ENCODE measurements at places on chromosomes 16 and 17.
A peak's percentile ranks its signal among the peaks of the same experiment; 100 is the strongest.

GRCh38 chr16:73092236-73092781, 44.4 kb upstream of the ZFHX3 start:
- no peak for DNase-seq

DNA sequence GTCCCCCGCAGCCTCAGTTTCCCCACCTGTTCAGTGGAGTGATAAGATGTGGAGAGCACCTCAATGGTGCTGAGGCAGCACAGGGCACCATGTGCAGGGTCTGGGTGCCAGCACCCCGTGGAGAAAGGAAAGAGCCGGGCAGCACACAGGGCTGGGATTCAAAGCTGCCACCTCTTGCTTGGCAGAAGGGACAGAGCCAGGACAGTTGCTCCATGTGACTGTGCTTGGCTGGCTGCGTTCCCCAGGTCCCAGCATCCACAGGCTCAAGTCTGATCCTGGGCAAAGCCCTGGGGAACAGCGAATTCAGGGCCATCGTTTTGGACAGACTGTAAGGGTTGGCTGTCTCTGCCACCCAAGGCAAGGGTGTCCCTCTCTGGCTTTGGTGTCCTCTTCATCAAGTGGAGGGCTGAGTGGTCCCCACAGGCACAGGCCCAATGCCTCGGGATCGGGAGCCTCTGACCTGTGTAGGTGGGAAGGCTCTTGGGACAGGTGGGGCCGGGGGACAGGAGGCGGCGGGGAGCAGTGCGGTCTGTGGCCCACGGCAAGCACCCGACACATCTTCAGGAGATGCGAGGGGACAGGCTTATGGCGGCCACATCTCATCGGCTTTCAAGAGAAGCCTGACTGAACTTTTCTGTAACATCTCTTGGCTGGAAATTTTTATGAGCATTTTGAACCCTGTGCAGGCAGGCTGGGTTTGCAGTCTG, 8.5 kb downstream of the ZNF469 start:
- DNase-seq, result no peak

DNA sequence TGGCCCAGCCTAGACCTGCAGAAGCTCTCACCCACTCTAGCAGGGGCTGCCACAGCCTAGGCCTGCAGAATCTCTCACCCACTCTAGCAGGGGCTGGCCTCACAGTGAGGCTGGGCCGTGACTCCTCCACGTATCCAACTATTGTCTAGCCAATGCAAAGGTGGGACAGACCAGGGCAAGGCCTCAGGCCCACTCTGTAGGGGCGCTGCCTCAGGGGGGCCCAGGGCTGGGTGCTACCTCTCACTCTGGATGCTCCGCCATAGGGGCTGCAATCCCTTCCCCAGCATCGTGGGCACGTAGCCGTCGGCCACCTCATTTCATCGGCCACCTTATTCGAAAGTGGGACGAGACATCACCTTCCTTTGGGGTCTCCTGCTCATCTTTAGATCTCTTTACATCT, 51.7 kb downstream of the RPH3AL start:
- DNase-seq, result no peak

DNA sequence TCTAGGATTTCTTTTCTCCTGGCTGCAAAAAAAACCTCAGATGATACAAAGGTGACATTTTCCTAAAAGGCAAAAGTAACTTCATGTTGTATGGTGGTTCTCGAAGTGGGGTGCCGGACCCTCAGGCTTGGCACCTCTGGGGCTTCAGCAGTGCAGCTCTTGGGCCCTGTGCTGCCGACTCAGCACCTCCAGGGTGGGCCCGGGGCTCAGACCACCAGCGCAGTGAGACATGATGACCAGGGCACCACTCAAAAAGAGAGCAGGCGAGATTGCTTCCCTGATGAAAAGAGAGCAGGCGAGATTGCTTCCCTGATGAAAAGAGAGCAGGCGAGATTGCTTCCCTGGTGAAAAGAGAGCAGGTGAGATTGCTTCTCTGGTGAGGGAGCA, 98.7 kb upstream of the ZNF750 start:
- DNase-seq, result no peak

DNA sequence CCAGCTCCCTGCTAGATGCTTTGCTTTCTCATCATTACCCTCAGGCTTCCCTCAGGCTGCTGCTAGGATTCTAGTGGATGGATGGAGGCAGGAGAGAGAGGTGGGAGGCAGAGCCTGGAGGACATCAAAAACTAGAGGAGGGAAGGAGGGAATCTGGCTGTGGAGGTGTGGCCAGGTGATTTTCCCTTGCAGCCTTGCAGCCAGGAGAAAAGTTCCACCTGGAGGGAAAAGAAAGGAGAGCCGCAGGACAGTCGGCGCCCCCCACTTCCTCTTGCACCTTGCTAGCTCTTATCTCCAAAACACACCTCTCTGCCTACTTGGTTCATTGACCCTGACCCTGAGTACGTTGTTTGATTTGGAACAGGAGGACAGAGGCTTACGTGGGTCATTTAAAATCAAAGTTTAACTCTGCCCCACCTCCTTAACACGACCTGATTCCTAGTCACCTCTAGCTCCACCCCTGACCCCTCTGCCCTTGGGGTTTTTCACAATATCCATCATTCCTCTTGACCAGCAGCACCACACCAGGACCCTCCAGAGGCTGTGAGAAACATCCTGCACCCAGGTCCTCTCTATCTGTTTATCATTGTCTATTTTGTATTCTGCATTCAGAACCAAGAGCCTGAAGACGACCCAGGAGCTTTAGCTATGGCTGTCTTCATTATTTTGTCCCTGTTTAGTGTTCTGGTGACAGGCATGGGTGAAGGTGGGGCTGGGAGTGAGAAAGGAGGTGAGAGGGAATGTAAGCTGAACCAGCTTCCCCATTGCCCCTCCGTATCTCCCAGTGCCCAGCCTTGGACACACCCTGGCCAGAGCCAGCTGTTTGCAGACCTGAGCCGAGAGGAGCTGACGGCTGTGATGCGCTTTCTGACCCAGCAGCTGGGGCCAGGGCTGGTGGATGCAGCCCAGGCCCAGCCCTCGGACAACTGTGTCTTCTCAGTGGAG, 15.9 kb downstream of the AOC3 start:
- DNase-seq, result no peak

- peak; percentile 22 for DNase-seq
Measured at GRCh38 chr16:81730090-81731051, 48.7 kb upstream of the PLCG2 start.

DNA sequence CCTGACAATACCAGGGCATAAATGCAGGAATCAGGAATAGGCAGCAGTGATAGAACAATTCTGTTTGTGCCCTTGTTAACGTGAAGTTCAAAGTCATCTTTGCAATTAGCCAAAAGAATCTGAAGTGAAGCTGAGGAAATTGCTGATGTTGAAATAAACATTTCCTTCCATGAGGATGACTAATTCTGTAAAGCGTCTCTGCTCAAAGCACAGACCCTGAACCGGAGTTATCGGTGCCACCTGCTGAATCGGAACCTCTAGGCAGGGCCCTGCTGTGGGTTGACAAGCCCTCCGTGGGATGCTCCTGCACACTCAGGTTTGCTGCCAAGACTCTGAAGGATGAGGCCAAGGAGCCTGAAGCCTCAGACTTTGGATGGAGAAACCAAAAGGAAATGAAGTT, 37.0 kb upstream of the CDH1 start:
- no peak for DNase-seq

GRCh38 chr17:6046931-6047330, 23.2 kb upstream of the WSCD1 start:
- DNase-seq, result no peak

DNA sequence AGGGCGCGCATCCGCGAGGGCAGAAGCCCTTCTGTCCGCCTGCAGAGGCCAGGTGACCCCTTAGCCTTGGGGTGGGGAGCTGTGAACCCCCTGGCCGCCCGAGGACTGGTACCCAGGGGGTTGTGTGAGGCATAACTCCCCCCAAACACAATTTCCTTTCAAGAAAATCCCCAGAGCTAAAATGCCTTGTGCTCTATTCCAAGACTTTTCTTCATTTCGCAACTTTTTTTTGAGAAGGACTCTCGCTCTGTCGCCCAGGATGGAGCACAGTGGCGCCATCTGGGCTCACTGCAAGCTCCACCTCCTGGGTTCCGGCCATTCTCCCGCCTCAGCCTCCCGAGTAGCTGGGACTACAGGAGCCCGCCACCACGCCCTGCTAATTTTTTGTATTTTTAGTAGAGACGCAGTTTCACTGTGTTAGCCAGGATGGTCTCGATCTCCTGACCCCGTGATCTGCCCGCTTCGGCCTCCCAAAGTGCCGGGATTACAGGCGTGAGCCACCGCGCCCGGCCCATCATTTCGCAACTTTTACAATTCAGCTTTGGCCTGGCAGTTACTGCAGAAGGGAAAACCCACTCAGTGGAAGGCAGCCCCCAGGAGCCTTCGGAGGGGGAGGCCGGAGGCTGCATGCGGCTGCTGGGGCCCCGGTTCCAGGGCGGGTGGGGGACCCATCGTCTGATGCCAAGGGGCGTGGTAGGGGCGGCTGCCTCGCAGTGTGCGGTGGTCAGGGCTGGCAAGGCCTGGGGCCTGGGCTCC, 963 bp upstream of the APRT start:
- no peak for DNase-seq

DNA sequence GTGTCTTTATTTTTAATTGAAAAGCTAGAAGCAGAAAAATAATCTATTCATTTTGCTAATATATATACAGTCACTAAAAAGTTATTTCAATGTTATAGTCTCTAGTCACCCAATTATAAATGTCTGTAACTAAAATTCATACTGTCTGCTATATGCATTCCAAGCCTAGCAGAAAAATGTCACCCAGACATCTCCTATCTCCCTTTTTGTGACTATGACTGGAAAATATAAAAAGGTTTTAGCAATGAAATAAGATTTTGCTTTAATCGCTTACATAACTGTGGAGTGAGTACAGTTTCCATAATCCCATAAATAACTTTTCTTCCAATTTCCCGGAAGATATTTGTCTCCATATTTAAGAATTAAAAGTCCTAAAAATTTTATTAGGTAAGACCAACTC, 88.6 kb downstream of the BRIP1 start:
- DNase-seq, result no peak

- peak; percentile 3 for DNase-seq
Measured at GRCh38 chr17:17313350-17313991, 10.3 kb downstream of the NT5M start.

GRCh38 chr17:44084921-44085320, 14.4 kb downstream of the G6PC3 start:
- DNase-seq, result no peak

GRCh38 chr16:21989751-21990150, 11.2 kb downstream of the PDZD9 start:
- DNase-seq, result no peak

DNA sequence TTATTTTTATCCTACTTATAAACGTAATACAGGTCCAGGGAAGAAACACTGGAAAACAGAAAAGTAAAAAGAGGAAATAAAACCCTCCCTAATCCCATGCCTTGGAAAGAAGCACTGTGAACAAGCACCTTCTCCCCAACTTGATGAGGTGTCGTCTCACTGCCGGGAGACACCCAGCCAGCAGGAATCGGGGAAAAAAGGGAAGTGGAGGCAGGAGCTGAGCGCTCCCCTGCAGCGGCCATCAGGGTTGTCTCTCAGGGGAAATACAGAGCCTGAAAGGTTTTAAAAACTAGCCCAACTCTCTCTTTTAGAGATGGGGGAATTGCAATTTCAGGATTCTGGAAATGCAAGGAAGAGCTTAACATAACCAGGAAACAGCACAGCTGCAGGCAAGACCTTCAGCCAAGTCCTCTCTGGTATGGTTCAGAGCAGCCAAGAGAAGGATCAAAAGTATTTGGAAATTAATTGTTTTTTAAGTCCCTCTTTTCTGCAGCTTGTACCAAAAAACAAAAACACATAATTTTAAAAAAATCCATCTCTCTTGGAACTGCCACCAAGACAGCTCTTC, 96.3 kb upstream of the RCVRN start:
- no peak for DNase-seq

Measured in retinal pigment epithelial cell (primary cell).